ENCODE measurements at places on chromosomes 4 and X. TPM values are rescaled to one million over a fixed set of nuclear protein-coding genes. Genes with fewer than 3 reads are reported as not detected.

Gene HS3ST1
- total RNA-seq, result 2.8 TPM

Gene CCDC120
- 0.54 TPM for total RNA-seq

Gene FAM114A1
- 66.5 TPM for total RNA-seq

Gene CT45A10
- not detected for total RNA-seq

Gene ANXA3
- total RNA-seq, result 4.5 TPM

Gene BCLAF3
- total RNA-seq, result 4.5 TPM

Gene CSAG2
- not detected for total RNA-seq

Gene GPRIN3
- total RNA-seq, result 0.69 TPM

Gene AADAT
- 0.65 TPM for total RNA-seq

Gene HS6ST2
- total RNA-seq, result not detected

Gene BCORL1
- total RNA-seq, result 2.0 TPM

Gene F9
- total RNA-seq, result not detected

Gene HTN3
- total RNA-seq, result not detected

Gene PNMA5
- not detected for total RNA-seq

Gene FRG2
- total RNA-seq, result not detected
